ENCODE measurements at places on chromosomes 12 and 14.

- no peak for DNase-seq
Measured at GRCh38 chr12:873954-874353, 75.5 kb downstream of the RAD52 start.

DNA sequence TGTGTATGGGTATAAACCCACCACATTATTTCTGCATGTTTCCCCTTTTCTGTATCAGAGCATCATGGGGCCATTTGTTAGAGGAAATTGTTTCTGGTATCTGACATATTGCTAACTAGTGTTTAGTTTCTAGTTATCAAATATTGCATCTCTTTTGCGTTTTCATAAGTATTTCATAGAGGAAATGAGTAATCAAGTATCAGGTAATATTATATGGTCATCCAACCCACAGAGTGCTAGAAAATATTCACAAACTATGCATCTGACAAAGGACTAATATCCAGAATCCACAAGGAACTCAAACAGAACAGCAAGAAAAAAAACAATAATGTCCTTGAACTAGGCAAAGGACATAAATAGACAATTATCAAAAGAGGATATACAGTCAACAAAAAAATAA is 258.9 kb upstream of the LRIG3 start:
- DNase-seq, result no peak

DNA sequence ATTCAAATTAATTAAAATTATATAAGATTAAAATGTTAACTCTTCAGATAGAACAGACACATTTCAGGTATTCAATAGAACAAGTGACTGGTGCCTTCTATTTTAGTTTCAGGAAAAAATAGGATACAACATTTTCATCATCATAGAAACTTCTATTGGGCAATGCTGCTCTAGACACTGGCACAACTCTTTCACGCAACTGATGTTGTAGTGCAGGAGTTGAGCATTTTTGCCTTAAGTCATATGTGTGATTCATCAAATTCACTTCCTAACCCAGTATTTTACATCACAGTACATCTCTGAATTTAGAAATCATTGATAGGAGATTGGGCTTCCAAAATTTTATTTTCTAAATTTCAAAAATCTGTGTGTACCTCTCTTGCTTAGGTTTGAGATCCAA is 215.4 kb upstream of the DIO2 start:
- DNase-seq, result no peak

DNA sequence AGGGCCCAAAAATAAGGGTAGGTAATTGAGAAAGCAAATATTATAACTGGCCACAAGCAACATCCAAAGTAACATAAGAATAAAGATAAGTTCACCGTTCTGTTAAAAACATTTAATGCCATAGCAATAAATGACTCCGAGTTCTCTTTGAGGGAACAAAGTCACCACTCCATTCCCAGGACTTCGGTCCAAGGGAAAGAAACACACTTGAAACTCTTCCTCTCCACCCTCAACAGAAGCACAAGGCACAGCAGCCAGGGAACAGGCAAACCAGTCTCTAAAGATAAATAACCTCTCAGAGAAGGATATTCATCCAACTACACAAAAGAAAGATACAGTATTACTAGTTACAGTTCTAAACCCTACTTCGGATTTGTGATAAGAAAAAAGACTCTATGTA is 2.5 kb downstream of the SETD3 start:
- DNase-seq, result no peak

- DNase-seq, result no peak
Measured at GRCh38 chr12:5706247-5706646, 238.8 kb downstream of the ANO2 start.

DNA sequence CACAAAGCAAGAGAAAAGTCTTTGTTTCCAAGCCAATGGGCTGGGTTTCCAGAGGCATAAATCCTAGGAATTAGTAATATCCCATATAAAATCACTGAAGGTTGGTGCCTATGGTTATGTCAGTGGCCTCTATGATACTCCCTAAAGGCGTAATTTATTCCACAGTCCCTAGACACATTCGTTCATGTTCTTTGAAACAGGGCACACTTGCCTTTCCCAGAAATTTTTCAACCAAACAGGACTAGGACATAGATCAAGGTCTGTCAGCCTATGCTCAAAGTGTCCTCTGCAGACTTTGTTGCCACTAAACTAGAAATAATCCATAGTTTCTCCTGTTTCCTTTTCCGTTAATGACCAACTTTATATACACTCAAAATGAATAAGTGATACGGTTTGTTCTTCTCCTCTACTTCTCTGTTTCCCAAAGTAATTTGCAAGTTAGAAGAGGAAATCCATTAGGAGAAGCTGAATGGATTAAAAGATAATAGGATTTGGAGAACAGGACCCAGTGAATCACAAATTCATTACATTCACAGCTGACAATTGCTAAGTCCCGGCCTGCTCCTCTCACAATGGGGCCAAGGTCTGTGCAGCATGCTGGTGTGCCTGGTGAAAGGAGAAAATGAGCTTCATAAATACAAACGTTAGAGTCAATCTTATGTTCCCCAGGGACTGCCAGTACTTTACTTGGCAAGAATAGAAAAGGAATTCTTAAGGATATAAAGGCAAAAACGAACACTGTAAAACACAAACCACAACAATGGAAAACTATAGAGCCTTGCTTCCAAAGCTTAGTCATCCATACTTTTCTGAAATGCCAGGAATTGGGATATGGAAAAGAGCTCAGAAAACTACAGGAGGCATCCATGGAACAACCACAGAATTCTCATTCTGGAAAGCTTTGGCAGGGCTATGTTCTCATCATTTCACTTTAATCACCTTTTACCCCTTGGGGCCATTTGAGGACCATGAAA is 966.2 kb downstream of the NRXN3 start:
- no peak for DNase-seq

DNA sequence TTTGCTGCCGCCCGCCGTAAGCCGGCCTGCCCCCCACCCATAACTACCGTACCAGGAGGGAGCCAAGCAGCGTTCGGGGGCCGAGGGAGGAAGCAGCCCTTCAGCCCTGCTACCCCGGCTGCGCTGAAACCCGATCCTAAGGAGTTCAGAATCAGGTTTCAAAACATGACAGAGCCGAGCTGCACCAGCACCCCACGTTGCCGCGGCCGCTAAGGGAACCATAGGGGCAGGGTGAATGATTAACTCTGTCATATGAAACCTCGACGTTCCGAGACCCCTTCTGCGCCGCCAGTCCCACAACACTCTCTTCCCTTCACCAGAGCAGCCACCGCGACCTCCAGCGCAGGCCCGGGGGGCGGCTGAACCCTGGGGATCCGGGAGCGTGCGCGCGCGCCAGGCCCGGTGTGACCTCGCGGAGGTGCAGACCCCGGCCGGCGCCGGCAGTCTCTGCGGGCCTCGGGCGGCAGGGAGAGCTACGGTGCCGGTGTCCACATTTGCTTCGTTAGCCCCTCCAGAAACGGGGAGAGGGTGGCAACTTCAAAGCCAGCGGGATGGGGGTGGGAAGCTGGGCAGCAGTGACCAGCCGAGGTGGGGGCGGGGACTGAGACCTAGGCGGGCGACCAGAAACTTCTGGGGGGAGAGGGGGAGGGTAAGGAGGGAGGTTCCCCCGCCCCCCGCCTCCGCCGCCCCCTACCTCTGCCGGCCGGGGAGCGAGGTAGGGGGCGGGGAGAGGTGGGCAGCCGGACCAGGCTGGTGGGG is 1.6 kb downstream of the SIX4 start:
- DNase-seq, result peak; percentile 29
